GM12878 (cell line): ENCODE measurements at places on chromosomes 4 and X.

GRCh38 chr4:102779204-102779603 lies 18.4 kb upstream of the MANBA start:
- DNase-seq = no peak

GRCh38 chrX:107654566-107654871 lies 26.2 kb downstream of the PRPS1 start:
- DNase-seq = no peak

GRCh38 chr4:1644891-1645657 lies 39.0 kb downstream of the FAM53A start:
- DNase-seq = no peak

DNA sequence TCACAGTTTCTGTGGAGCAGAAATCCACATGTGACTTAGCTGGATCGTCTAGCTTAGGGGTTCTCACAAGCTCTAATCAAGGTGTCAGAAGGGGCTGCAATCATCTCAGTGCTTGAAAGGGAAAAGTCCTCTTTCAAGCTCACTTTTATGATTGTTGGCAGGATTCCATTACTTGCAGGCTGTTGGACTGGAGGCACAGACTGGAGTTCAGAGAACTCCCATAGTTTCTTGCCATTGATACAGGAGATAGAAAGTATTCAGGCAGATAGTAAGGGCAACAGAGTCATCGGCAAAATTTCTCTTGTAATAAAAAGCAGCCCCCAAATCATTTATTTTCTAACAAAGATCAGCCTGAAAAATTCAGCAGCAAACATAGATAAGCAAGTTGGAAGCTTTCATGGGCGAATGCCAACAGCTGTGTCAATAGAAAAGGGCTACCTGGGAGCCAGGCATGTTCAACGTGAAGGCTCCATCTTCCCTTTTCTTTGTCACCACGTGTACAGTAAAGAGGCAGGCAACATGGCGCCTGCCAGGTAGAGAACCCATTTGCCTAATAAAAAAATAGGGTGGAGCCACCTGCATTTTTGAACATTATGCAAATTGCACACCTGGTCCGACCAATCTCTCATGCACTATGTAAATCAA lies 64.4 kb downstream of the CXCL13 start:
- no peak for DNase-seq

DNA sequence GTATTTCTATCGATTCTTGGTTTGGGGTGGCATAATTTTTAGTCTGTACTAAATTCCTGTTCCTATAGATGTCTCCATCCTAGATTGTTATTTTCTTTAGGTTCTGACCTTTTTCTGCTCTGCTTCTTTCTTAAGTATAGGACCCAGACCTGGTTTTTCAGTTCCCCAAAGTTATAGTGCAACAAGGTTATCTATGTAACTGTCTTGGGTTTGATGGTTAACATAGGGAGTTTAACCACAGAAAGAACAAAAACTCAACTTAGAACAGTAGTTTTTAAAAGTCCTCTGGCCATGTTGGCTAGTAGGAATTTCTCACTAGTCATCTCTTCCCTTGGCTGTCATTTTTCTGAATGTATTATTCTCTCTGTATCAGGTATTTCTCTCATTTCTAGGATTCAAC lies 38.8 kb upstream of the MAD2L1 start:
- no peak for DNase-seq

- DNase-seq = no peak
These were observed 424.9 kb downstream of the SH2D1A start for GRCh38 chrX:124771292-124771691.

DNA sequence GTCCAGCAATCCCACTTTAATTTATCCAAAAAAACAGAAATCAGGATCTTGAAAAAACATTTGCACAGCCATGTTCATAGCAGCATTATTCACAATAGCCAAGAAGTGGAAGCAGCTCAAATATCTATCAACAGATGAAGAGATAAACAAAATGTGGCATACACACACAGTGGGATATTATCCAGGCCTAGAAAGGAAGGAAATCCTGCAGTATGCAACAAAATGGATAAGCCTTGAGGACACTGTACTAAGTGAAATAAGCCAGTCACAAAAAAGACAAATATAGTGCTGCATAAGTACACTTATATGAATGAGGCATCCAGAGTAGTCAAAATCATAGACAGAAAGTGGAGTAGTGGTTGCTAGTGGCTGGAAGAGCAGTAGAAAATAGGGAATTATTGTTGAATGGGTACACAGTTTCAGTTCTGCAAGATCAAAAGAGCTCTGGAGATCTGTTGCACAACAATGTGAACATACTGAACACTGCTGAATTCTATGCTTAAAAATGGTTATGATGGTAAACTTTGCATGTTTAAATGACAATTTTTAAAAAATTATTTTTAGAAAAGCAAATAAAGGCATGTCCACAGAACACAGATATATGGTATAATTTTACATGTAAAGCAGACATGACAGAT lies 25.6 kb downstream of the CHM start:
- DNase-seq = no peak

- no peak for DNase-seq
These were observed 32.6 kb upstream of the PPP2R2C start for GRCh38 chr4:6504900-6505496.

DNA sequence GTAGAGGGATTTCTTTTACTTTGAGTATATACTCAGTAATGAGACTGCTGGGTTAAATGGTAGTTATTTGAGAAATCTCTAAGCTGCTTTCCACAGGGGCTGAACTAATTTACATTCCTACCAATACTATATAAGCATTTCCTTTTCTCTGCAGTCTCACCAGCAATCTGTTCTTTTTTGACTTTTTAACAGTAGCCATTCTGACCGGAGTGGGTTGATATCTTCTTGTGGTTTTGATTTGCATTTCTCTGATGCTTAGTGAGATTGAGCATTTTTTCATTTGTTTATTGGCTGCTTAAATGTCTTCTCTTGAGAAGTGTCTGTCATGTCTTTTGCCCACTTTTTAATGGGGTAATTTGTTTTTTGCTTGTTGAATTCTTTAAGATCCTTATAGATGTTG lies 43.3 kb downstream of the SPCS3 start:
- no peak for DNase-seq

DNA sequence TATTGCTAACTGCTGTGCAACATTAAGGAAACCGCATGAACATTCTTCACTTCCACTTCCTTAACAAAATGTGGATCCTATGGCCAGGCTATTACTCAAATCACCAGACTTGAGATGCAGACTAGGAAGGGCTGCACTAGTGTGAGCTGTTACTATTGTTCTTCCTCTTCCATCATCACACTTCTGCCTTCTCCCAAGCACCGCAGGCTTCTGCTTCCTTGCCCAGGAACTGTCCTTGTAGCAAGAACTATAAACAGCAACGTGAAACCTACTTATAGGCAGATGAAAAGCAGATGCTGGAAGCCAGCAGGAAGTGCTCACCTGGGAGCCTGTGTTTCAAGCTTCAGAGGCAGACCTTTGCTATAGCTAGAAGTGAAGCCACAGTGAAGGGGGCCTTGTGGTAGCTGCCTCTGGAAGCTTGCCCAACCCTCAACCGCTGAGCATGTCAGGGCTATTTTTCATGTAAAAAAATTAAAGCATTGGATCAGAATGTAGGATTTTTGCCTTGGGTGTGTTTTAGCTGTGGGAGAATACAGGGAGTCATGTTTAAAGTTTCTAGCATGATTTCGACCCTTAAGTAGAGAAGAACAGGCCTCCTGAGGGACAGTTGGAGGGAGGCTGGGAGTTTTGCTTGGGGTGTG lies 43.9 kb downstream of the CLNK start:
- no peak for DNase-seq

DNA sequence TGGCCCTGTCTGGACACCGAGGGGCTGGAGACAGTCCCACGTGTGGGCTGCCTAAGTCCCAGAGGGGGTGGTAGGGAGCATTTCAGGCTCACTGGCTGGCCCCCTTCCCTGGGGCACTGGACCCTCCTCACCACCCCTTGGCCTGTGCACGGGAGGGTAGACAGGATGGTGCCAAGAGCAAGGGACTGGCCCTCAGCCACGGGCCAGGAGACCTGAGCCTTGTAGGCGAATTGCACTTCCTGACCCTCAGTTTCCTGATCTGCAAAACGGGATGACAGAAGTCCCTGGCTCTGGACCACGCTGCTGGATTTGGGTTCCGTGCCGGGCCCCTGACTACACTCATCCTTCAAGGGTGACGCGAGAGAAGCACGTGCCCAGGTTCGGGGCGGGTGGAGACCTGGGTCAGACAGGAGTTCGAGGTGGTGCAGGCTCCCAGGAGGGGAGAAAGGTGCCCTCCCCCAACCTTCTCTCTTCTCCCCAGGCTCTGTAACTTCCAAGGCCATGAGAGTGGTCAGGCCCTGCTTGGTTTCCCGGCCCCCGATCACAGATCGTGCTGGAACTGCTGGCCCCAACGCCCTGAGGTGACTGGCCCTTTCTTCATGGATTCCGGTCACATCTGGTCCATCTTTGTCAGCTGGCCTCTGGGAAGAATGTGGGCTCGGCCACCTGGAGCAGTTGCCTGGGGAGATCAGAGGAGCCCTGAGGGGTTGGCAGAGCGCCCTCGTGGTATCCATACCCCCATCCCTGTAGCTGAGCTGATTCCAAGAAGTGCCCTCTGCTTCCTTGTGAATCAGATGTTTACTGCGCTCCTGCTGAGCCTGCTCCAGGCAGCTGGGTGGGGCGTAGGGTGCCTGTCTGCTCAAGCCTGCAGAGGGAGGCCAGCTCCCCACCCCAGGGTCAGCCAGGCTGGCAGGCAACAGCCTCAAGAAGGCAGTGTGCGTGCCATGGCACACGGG lies 3.3 kb downstream of the SH3BP2 start:
- no peak for DNase-seq

DNA sequence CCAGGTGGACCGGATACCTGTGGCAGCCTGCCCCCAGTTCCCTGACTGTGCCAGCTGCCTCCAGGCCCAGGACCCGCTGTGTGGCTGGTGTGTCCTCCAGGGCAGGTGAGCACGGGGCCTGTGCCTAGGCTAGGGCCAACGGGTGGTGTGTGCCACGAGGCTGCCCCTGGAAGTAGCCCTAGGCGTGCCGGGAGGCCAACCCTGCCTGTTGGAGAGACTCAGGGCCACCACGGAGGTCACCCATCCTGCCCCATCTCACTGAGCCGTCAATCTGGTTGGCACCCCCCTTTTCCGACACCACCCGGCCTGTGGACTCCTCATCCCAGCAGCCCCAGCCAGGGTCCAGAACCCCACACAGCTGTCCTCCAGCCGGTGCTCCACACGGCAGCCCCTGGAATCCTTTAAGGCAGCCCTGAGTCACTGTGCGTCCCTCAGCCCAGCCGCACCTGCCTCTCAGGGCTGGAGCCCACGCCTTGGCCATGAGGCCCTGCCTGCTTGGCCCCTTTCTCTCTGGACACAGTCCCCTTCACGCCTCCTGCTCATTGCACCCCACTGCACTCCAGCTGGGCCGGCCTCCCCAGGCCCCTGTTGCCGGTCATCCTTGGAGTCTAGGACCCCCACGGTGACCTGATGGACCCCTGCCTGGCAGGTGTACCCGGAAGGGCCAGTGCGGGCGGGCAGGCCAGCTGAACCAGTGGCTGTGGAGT lies 5.3 kb downstream of the PLXNB3 start:
- DNase-seq = no peak

- DNase-seq = no peak
These were observed 62.3 kb downstream of the ATRX start for GRCh38 chrX:77723681-77724080.

DNA sequence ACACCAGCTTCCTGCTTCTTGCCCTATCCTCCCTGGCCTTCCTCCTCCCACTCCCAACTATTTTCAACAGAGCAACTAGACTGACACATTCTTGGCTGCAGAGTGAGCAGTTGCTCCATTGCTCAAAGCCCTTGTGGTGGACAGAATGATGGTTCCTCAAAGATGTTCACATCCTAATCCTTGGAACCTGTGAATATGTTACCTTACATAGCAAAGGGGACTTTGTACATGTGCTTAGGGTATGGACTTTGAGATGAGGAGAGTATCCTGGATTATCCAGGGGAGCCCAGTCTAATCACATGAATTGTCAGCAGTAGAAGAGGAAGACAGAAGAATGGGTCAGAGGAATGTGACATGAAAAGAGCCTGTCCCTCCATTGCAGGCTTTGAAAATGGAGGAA lies 24.9 kb upstream of the HOPX start:
- DNase-seq = no peak

DNA sequence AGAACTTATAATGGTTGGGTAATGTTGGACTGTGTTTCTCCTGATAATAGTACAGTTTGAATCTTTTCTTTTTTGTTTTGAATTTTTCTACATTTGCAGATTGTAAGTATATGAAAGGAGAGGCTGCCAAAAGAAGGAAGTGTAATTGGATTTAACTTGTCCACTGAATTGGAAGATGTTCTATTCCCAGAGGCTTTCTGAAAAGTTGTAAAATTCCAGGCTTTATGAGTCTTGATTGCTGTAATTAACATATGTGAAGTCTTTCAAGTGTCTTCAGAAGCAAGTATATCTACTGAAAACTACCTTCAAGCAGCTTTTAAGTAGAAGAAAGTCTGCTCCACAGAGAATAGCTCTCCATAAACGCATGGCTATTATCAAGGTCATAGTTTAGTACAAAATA lies 2456.4 kb downstream of the PCDH7 start:
- no peak for DNase-seq

DNA sequence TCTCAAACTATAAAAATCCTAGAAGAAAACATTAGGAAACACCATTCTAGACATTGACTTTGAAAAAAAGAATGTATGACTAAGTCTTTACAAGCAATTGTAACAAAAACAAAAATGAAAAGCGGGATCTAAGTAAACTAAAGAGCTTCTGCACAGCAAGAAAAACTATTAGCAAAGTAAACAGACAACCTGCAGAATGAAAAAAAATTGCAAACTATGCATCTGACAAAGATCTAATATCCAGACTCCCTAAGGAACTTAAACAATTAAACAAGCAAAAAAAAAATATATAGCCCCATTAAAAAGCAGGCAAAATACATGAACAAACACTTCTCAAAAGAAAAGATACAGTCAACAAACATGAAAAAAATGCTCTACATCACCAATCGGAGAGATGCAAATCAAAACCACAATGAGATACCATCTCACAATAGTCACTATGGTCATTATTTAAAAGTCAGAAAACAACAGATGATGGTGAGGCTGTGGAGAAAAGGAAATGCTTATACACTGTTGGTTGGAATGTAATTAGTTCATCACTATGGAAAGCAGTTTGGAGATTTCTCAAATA lies 168.1 kb downstream of the EPHA5 start:
- DNase-seq = no peak

DNA sequence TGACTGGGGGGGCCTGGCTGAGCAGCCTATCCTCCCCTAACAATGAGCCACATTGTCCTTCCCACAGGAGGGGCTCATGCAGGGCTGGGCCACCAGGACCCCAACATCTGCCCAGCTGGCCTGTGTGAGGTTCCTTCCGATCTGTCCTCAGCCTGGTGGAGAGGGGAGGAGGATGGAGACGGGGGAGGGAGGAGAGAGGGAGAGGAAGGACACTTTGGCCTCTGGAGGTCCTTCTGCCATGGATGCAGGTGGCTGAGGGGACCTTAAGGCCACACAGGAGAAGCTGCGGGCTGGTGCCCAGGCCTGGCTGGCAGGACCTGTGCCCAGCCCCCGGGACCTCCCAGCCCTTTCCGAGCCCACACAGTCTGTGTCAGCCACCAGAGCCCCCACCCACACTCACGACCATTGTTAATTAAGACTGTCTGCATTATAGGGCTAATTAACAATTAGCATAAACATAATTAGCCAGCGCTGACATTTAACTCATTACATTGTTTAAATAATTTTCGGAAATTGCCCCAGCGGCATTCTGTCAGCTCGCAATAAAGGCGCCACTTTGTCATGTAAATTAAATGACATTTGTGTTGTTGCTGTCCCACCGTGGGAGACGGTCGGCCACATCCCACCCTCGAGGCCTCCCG lies 53.0 kb upstream of the NKX1-1 start:
- DNase-seq = no peak

- DNase-seq = no peak
These were observed 810 bp downstream of the SPRY1 start for GRCh38 chr4:123397144-123398065.
